ENCODE measurements at places on chromosomes 4 and X.

GRCh38 chr4:38570647-38571276 lies 93.2 kb upstream of the KLF3 start:
- DNase-seq: no peak

GRCh38 chr4:16207409-16207808 lies 18.9 kb downstream of the TAPT1 start:
- no peak for DNase-seq

DNA sequence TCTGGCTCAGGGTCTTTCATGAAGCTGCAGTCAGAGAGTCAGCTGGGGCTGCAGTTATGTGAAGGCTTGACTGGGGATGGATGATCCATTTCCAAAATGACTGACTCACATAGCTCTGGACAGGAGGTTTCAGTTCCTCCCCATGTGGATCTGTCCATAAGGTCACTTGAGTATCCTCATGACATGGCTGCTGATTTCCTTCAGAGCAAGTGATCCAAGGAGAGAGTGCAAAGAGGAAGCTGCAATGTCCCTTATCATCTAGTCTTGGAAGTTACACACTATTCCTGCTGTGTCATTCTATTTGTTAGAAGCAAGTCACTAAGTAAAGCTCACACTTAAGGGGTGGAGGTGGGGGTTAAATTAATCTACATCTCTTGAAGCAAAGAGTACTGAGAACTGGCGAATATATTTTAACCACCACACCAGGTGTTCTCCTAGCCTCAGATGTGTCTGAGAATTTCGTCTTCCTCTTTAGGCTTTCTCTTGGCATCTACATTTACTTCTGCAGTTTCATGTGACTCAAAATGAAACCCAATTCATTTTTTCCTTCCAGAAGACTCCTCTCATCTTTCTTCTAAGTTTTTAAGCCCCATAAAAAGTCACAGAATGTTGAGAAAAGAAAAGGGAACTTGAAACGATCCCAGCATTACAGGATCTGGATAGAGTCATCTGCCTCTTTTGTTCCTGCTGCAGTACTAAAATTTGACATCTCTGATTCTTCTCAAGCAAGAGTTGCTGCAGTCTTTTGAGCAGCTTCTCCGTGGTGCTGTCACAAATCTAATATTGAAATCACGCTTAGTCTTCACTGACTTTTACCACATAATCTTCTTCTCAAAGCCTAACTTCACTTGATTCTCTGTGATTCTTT lies 3.8 kb upstream of the GRPR start:
- DNase-seq: no peak

DNA sequence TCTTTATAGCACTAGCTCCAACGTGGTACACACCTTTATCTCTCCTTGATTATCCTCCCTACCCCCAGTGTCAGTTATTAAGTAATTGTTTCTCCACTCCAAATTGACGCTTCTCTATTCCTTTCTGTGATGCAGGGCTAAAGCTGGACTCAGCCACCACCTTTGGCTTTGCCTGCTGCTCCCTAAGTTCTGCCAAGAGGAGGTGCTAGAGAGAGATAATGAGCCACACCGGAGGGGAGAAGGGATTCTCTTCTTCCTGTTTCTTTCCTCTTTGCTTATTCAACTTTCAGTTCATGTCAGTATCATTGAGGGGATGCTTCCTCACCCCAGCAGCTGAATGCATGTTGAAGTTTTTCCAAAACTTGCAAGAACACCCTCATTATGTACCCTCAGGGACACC lies 176.5 kb downstream of the GBA3 start:
- no peak for DNase-seq

- no peak for DNase-seq
Observed at GRCh38 chr4:84022564-84022963, 476.5 kb downstream of the NKX6-1 start.

DNA sequence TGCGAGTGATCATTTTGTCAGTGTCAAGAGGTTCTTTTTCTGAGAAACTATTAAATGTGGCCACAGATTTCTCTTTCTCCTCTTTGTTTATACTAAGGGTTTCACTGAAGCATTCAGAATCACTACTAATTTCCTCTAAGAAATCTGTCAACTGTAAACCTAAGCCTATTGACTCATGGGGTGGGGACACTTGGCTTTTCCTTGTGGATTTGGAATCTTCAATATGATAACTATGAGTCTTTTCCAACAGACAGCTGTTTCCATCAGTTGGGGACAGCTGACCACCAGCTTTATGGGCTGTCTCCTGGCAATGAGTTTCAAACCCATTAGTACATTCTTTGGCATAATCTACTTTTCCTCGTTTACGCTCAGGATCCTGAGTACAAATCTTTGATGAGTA lies 13.8 kb downstream of the PGRMC1 start:
- no peak for DNase-seq

- no peak for DNase-seq
Observed at GRCh38 chr4:120082251-120082650, 15.6 kb upstream of the MAD2L1 start.

GRCh38 chr4:174928174-174928573 lies 10.0 kb downstream of the ADAM29 start:
- no peak for DNase-seq

GRCh38 chr4:24753519-24753918 lies 41.9 kb upstream of the SOD3 start:
- no peak for DNase-seq

- DNase-seq: no peak
Observed at GRCh38 chr4:57504797-57505530, 394.8 kb upstream of the IGFBP7 start.

- DNase-seq: no peak
Observed at GRCh38 chr4:61195101-61195500, 5.0 kb upstream of the ADGRL3 start.

DNA sequence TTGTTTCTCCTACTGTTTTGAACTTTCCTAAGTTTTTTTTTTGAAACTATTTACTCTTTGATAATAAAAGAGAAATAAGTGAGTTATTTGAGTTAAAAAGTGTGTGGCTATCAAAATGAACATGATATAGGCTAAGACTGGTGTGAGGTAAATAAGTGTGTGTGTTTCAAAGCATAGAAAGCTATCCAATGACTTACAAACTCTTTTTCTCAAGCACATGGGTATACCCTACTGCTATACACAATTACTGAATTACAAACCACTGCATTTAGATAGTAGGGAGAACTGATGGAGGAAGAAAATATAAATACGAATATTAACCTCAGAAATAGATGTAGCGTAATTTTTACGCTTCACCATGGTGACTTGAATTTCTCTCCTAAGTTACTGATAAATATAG lies 305.8 kb upstream of the ANXA10 start:
- no peak for DNase-seq

DNA sequence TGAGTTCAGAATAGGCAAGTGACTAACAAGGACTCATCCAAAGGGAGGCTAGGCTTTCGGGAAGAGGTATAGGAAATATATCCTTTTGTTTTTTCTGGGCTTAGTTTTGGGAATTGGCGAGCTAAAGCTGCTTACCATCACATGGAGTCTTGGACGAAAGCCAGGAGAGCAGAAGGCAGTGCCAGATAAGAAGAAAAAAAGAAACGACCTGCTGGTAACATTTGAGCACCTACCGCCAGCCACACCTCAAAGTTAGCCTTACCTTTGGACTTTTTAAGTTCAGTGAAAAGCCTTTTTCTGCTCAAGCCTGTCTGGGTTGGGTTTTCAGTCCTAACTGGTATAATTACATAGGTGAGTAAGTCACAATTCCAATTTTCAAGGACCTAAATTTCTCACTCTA lies 85.1 kb upstream of the LCORL start:
- DNase-seq: no peak

DNA sequence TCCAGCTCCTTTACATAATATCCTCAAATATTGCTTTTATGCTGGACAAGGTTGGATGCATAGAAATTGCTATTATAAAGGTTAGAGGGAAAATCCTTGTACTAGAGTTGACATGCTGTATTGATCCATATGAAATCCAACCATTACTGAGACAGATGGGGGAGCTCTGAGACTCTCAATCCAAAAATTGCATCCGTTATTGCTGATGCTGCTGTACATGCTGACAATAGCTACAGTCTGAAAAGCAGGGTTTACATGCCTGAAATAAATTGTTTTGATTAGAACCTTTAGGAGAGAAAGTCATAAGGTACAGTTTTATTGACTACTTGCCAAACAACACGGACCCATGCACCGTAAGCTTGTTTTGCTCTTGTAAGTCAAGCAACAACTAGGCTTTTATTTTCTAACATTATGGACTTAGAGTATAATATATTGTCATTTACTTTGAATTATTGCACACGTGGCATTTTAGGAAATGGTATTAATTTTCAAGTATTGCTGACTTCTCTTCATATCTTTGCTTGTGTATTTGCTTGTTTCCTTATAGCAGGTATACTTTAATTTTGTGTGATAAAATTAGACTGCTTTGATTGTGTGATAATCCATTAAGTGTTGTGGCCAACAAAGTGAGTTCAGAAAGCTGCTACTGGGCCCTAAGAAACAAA lies 1365.2 kb downstream of the STIM2 start:
- no peak for DNase-seq

GRCh38 chrX:49925176-49925575 lies 2.8 kb downstream of the CLCN5 start:
- DNase-seq: no peak

DNA sequence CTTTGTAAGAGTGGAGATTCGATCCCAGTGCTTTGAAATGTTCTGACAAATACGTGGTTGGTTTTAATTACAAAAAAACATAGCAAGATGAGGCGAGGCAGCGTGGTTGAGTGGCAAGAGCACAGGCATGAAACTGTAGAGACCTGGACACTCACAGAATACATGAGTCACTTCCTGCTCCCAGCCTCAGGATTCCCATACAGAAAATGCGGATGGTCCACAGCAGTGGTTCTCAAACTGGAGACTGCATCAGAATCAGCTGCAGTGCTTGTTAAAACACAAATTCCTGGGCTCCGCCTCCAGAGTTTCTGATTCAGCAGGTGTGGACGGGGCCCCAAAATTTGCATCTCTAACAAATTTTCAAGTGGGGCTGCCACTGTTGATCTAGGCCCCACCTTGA lies 10.1 kb downstream of the OTOP1 start:
- no peak for DNase-seq

DNA sequence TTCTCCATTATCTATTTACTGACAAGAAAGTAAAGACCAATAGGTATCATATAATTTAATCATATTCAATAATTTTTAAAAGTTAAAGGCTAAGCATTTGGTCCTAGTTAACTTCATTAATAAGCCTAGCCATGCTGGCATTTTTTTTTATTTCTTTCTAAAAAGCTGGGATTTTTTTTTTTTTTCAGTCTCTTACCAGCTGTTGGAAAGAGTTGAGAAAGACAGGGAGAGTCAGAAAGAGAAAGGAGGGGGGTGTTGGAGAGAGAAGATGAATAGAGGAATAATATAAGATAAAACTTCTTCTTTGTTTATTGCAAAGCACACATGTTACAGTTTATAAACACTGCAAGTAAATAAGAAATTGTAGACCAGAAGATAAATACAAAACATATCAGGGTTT lies 5.9 kb upstream of the NR3C2 start:
- no peak for DNase-seq

- DNase-seq: no peak
Observed at GRCh38 chr4:141660880-141661279, 24.5 kb downstream of the IL15 start.

GRCh38 chr4:6576512-6576911 lies 1.5 kb downstream of the MAN2B2 start:
- DNase-seq: no peak

DNA sequence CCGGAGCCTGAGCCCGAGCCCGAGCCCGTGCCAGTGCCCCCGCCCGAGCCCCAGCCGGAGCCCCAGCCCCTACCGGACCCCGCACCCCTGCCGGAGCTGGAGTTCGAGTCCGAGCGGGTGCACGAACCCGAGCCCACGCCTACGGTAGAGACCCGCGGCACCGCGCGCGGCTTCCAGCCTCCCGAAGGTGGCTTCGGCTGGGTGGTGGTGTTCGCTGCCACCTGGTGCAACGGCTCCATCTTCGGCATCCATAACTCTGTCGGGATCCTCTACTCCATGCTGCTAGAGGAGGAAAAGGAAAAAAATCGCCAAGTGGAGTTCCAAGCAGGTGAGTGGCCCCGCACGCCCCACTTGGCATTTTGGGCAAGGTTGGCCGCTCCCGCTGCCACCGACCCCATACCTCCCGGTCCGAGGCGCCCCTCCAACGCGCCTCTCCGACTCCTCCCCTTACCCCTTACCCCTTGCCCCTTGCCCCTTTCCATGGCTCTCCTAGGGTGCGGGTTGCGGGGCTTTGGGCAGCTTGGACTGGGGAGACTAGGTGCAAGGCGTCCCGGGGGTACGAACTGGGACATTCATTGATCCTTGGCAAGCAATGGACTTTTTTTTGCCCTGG lies 553 bp downstream of the SLC16A2 start:
- DNase-seq: no peak

DNA sequence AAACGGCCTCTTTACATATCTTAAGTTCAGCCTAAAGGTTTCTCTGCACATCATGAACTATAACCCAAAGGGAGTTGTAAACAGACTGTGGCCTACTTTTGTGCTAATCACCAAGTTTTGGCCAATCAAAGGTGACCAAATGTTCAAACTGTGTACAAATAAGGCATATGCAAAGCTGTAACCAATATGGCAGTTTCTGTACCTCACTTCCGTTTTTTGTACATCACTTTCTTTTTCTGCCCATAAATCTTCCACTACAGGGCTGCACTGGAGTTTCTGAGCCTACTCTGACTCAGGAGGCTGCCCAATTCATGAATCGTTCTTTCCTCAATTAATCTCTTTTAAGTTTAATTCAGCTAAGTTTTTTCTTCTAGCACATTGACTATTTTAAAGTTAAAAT lies 318.7 kb downstream of the SLC7A11 start:
- DNase-seq: no peak

- DNase-seq: no peak
Observed at GRCh38 chr4:172978848-172979247, 189.8 kb upstream of the GALNT7 start.

- no peak for DNase-seq
Observed at GRCh38 chrX:2192584-2193272, 308.0 kb downstream of the DHRSX start.

- DNase-seq: no peak
Observed at GRCh38 chr4:54818481-54818880, 160.7 kb downstream of the KIT start.

- no peak for DNase-seq
Observed at GRCh38 chr4:54566608-54567007, 91.1 kb upstream of the KIT start.

- DNase-seq: no peak
Observed at GRCh38 chrX:19865567-19866363, 21.6 kb downstream of the SH3KBP1 start.

- DNase-seq: no peak
Observed at GRCh38 chr4:2334826-2335728, 73.2 kb upstream of the MXD4 start.

DNA sequence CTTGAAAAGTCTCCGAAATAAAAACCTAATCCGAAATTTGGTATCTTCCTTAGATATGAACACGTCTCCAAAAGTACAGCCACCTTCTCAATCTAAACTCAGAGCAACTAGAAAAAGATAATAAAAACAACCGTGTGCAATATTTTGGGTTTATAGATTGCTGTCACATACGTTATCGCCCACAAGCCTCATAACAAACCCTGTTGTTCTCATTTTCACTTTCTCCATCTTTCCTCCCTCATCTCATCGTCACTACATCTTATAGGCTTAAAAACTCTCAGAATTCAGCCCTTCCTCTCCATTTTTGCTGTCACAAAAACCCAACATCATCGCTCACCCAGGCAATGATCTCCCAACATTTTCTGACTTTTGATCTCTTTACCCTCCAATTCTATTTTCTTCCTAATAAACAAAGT lies 448 bp upstream of the SCFD2 start:
- DNase-seq: no peak

- DNase-seq: no peak
Observed at GRCh38 chr4:71094201-71094600, 100.8 kb downstream of the DCK start.

- no peak for DNase-seq
Observed at GRCh38 chr4:183872531-183872930, 32.6 kb upstream of the STOX2 start.

GRCh38 chr4:17324386-17324830 lies 187.5 kb downstream of the QDPR start:
- no peak for DNase-seq
